ENCODE measurements at places on chromosomes 13 and 19.

GRCh38 chr19:17124025-17124424, 48.4 kb downstream of the MYO9B start:
- no peak for DNase-seq

DNA sequence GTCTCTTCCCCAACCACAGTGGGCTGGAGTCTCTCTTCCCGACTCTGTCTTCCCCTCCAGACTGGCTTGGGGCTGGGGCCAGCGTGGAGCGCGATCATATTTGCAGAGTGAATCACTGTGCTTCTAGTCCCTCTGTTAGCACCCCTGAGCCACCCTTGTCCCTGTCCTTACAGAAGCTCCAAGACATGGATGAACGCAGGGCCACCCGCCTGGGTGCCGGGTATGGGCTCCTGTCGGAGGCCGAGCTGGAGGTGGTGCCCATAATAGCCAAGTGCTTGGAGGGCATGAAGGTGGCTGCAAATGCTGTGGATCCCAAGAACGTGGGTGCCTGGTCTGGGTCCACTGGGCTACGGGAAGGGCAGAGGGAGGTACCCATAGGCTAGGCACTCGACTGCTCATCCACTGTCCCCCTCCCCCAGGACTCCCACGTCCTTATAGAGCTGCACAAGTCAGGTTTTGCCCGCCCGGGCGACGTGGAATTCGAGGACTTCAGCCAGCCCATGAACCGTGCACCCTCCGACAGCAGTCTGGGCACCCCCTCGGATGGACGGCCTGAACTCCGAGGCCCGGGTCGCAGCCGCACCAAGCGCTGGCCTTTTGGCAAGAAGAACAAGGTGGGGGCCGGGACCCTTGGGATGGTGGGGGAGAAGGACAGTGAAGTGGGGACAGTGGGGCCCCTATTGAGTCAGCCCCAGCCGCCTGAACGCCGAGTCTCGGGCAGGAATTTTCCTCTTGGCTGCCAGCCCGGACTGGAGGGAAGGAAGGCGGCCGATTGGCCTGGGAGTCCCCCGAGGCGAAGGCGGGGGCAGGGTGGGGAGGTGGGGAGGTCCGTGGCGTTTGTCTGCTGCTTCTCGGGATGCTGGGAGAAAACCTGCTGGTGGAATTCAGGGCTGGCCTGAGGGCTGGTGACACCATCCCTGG, 5.2 kb downstream of the TRIP10 start:
- no peak for DNase-seq

GRCh38 chr19:6586056-6586455, 4.9 kb downstream of the CD70 start:
- DNase-seq, result no peak

- DNase-seq, result no peak
Measured at GRCh38 chr13:26007261-26008125, 44.3 kb downstream of the SHISA2 start.

- no peak for DNase-seq
Measured at GRCh38 chr13:98411617-98412265, 165.2 kb downstream of the STK24 start.

DNA sequence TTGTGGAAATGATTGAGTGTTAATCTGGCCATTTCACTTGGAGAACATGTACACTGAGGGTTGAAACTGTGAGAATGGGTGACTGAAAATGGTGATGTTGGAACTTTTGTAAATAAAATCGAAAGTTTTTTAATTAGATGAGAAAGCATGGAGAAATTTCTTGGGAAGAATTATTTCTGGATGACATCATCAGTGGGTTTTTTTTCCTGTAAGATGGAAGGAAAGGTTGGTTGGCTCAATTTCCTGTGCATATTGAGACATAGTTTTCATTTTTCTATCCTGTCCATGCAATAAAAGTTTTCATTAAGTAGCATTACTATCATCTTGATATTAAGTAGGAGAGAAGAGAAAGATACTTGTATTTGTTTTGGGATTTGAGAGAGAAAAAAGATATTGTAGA, 120.6 kb upstream of the HTR2A start:
- no peak for DNase-seq

GRCh38 chr13:34300559-34300958, 482.6 kb downstream of the RFC3 start:
- no peak for DNase-seq

DNA sequence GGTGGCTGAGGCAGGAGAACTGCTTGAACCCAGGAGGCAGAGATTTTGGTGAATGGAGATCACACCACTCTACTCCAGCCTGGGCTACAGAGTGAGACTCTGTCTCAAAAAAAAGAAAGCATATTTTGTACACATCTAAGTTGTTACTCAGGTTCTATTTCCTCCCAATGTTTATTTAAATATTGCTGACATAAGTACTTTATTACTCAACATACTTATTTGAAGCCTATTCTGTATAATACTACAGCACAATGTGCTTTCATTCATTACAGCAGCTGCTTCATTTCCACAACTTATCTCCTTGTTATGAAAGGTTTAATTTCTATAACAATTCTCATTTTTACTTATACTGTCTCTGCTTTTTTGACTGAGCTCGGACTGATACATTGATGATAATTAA, 495.7 kb downstream of the SLITRK1 start:
- DNase-seq, result no peak

GRCh38 chr13:51945149-51945548, 66.1 kb downstream of the ATP7B start:
- no peak for DNase-seq

- DNase-seq, result no peak
Measured at GRCh38 chr19:18879579-18880373, 16.2 kb downstream of the CERS1 start.

GRCh38 chr13:22061806-22062391, 391.0 kb downstream of the FGF9 start:
- no peak for DNase-seq

DNA sequence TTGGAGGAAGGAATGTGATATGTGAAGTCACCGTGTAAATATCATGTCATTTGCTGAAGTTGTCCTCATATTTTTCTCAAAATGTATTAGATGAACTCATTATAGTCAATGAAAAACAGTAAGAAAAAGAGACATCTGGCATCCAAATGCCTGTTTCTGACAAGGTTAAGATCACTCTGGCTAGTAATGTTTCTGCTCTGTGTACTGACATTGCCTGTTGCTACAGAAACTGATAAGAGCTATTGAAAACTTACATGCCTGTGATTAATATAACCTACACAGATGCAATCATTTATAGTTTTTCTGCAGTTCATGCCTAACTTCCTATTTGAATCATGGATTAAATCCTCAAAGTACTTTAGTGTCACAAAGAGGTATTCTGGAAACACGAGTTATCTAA, 249.8 kb downstream of the NBEA start:
- DNase-seq, result no peak

GRCh38 chr19:23394511-23394910, 760 bp downstream of the ZNF91 start:
- DNase-seq, result peak; percentile 39

DNA sequence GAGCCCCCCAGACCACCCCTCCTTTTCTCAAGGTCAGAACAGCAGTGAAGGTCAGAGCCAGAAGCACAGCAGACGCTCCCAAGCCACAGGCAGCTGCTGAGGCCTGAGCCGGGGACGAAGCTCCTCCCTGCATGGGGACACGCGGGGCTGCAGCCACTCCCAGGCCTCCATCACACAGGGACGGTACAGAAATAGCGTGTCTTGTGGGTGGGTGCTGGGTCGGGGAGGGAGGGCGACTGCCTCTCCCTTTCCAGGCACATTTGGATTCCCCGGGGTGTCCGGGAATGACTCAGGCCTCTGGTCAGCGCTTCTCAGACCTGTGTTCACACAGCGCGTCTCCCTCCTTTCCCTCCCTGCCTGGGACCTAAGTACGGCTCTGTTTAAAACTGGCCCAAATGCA, 33.2 kb downstream of the RASA3 start:
- DNase-seq, result no peak

DNA sequence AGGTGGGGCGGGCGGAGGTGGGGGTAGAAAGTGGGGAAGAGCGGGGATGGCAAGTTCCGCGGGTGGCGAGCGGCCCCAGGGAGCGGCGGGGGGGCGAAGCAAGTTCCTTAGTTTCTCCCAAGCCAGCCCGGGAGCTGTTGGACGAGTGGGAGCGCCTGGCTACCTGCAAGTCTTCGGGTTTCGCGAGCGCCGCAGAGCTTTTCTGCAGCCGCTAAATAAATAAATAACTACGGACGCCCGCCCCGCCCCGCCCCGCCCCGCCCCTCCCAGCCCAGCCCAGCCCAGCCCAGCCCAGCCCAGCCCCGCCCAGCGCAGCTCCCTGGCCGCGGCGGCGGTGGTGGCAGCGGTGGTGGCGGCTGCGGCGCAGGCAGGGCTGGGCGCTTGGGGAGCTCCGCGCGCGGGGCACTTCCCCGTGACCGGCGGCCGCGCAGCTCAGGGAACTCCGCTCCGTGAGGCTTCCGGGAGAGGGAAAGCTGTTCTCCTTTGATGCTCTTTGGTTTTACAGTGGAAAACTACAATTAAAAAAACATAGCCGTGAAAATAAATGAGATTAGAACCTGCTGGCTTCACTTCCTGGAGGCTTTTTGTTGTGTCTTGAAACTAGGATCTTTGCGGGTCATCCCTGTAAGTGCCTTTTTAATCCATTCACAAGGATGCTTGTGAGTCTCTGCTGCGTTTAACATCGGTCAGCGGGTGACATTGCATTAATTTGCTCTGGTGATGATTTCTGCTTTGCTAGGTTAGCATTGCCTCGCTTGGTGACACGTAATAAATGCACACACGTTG, at the start of gene UBE2L5:
UBE2L5 (plus strand) TSS at position 440 of the 786 bp plus-strand sequence. CDS start 5,498 bp downstream, outside the sequence.
- DNase-seq, result peak; percentile 67

DNA sequence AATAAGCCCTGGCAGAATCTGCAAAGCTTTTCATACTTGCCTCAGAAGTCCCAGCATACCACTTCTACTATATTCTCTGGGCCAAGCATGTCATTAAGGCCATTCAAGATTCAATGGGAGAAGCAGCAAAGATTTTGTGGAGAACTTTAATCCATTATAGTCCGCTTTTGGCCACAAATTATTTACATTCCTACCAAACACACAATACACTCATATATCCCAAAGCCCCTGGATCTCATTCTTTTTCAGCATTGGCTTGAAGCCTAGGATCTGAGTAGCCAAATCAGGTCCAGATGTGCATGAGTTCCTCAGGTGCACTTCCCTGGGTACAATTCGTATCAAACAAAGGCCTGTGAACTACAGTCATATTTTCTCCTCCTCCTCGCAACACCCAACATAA, 203.4 kb downstream of the NDFIP2 start:
- DNase-seq, result no peak

- no peak for DNase-seq
Measured at GRCh38 chr19:45645068-45645630, 6.0 kb upstream of the EML2 start.
